ENCODE measurements at places on chromosomes 7 and 10. TPM values are rescaled to one million over a fixed set of nuclear protein-coding genes. Genes with fewer than 3 reads are reported as not detected.

Gene SSC4D
- 0.99 TPM for total RNA-seq

DNA sequence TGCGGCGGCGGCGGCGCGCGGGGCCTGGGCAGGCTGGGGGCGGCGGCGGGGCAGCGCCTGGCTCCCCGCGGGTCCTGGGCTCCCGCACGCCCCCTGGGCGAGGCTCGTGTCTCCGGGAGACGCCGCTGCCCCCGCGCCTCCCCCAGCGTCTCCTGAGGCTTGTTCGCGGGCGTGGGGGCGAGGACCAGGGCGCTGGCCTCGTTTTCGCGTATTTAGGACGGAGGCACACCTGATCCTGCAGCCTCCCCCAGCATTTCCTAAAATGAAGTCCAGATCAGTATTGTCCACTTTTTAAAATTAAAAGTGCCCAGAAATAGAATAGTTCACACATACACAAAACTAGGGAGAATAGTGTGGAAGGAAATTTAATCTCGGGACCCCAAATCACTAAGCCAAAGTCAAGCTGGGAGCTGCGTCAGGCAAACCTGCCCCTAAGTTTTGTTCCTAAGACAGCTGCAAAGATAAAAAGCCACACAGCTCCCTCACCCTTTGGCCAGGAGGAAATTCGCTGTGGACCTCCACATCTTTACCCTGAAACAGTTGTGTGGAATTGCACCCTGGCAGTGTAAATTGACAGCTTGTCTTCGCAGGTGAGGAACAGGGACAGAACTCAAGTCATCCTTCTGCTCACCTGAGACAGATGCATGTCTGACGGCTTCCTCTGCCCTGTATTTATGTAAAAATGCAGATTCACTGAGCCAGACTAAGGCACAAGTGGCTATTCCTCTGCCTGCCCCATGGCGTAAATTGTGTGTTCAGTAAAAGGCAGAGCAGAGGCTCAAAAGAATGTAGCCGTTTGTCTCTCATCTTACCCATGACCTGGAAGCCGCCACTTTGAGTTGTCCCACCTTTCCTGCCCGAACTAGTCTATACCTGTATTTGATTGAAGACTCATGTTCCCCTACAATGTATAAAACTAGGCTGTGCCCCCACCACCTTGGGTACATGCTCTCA lies 740 bp downstream of the GALNT11 start:
- DNase-seq: no peak

DNA sequence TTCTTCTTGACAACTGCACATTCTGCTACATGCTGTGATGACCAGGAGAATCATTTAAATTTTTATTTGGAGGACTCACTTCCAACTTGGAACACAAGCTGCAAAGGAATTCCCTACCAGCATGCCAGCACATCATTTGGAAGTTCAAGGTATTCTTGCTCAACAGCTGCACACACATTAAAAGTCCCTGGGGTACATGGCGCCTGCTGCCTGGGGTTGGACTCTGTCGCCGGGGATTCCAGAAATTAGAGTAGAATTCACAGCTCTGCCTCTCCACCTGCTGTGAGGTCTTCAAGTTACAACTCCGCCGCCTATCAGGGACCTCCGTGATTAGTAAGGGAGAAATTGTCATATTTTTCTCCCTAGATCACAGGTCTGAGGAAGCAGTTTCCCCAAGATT lies 1.1 kb downstream of the ZNF32 start:
- no peak for DNase-seq

Gene AKR1E2
- total RNA-seq: 5.9 TPM

- DNase-seq: no peak
These were observed 104.1 kb downstream of the PHF14 start for GRCh38 chr7:11077816-11078215.
